ENCODE measurements at places on chromosomes 5 and 9. TPM values are rescaled to one million over a fixed set of nuclear protein-coding genes. Genes with fewer than 3 reads are reported as not detected.

Gene ORM2
- not detected for total RNA-seq

Gene ADCY2
- total RNA-seq: 0.65 TPM

Gene C1QTNF3
- total RNA-seq: 2.0 TPM

Gene LRRC14B
- not detected for total RNA-seq

Gene CARTPT
- total RNA-seq: not detected

Gene PCDHB10
- total RNA-seq: 0.28 TPM

Gene CCDC192
- not detected for total RNA-seq

Gene CYLC2
- not detected for total RNA-seq

Data from smooth muscle cell of bladder (primary cell).